ENCODE measurements at places on chromosomes 3 and 15. TPM values are rescaled to one million over a fixed set of nuclear protein-coding genes. Genes with fewer than 3 reads are reported as not detected.

The EPHA6 gene
- total RNA-seq = not detected

The CTXN2 gene
- total RNA-seq = not detected

The PDZRN3 gene
- total RNA-seq = 35.6 TPM

DNA sequence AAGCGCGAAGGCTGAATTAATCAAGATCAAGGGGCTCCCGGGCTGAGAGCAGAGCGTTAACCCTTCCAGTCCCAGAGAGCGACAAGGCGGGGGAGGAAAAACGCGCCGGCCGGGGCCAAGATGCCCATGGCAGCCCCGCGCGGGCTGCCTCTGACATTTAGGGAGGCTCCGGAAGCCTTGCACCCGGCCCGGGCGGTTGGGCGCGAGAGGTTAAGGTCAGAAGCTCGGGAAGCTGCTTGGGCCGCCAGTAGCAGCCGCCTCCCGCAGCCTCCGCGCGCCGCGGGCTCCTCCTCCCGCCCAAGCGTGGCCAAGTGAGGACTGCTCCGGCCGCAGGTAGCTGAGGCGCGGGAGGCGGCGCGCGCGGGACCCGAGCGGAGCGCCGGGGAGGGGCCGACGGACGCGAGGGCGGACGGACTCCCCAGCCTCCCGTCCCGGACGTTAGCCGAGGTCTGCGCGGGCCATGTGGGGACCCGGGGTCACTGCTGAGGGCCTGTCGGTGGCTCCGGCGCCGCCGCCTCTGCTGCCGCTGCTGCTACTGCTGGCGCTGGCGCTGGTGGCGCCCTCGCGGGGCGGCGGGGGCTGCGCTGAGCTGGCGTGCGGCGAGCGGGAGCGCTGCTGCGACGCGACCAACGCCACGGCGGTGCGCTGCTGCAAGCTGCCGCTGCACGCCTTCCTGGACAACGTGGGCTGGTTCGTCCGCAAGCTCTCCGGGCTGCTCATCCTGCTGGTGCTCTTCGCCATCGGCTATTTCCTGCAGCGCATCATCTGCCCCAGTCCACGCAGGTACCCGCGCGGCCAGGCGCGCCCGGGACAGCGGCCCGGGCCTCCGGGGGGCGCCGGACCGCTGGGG lies at the start of gene C3orf80:
TSS of gene C3orf80 (plus strand) at position 247 of the 850 bp plus-strand sequence. CDS start at position 461, 214 bp downstream.
- peak; percentile 81 for DNase-seq

GRCh38 chr3:168002786-168003368 lies 92.8 kb downstream of the GOLIM4 start:
- peak; percentile 24 for DNase-seq

DNA sequence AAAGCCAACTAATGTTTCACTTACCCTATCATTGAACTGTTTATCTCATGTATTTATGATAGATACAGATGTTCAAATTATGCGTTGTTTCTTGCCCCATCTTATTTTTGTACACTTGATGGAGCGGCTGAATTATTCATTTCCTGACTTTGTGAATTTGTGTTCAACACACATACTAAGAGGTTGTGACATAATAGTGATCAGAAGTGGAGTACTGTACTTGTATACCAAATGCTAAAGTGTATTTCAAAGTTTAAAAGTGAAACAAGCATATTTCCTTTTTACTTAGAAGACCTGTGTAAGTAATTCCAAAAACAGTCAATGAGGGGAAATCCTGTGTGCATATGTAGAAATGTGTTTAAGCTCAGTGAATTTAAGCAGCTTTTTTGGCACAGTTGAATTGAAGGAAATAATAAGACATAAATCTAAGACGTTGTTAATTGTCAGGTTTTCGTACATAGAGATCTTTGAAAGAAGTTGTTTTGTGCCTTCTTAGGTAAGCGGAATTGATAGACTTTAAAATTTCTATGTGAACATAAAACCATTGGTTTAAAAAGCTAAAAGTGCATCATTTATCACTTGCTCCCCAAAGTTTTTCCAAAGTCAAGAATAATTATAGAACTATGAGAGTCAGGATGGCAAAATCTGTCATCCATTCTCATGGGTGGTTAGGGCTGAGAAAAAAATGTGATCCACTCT lies 1.9 kb downstream of the NFKBIZ start:
- DNase-seq = peak; percentile 49
